NB4 (cell line): ENCODE measurements at places on chromosomes 1 and 21.

GRCh38 chr1:43931711-43932660, 1.6 kb upstream of the ARTN start:
- DNase-seq, result peak; percentile 85

- no peak for DNase-seq
Observed at GRCh38 chr1:14535619-14536355, 62.7 kb upstream of the KAZN start.

GRCh38 chr1:178538192-178538916, 25.4 kb downstream of the TEX35 start:
- DNase-seq, result no peak

- peak; percentile 72 for DNase-seq
Observed at GRCh38 chr1:85201340-85202091, 700 bp upstream of the SYDE2 start.

DNA sequence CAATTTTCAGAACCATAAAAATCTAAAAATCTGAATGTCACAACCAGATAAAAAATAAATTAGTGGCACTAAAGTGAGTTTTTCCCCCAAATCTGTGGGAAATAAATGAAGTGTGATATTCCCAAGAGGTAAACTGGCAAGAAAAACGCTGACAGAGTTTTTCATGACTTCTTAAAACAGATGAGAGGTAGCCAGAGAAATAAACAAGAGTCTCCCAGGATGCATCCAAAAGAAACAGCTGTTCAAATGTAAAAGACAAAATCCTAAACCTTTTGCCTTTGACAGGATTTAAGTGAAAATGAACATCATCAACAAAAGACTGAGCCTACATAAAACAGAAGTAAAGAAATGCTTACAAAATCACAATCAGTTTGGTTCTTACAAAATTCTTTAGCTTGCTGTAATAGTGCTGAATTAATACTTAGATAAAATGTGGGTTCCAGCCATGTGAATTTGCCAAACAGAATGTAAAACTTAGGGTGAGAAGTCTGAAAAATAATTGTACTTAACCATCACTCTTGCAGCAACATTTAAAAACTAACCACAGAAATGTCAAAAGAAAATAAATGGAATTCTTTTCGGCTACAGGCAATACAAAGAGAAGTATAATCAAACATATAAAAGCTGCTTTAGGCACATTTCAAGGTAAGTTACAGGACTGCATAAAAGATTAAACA, 133.6 kb downstream of the EIF4G3 start:
- DNase-seq, result no peak

DNA sequence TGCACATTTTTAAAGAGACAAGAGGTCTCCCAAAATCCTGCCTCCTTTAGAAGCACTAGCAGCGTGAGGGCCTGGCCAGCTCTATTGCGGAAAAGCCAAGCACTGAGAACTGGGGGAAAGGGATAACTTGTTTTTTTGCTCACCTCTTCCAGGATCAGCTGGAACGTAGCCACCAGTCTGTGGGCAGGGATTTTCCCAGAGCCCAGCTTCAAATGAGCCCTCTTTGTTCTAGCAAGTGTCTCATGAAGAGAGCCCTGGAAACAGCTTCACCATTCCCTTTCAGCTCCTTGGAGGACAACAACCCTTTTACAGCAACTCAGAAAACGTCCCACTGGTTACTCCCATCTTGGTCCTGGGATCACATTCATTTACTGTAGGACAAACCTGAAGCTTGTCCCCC, 195.4 kb downstream of the LMX1A start:
- DNase-seq, result no peak

DNA sequence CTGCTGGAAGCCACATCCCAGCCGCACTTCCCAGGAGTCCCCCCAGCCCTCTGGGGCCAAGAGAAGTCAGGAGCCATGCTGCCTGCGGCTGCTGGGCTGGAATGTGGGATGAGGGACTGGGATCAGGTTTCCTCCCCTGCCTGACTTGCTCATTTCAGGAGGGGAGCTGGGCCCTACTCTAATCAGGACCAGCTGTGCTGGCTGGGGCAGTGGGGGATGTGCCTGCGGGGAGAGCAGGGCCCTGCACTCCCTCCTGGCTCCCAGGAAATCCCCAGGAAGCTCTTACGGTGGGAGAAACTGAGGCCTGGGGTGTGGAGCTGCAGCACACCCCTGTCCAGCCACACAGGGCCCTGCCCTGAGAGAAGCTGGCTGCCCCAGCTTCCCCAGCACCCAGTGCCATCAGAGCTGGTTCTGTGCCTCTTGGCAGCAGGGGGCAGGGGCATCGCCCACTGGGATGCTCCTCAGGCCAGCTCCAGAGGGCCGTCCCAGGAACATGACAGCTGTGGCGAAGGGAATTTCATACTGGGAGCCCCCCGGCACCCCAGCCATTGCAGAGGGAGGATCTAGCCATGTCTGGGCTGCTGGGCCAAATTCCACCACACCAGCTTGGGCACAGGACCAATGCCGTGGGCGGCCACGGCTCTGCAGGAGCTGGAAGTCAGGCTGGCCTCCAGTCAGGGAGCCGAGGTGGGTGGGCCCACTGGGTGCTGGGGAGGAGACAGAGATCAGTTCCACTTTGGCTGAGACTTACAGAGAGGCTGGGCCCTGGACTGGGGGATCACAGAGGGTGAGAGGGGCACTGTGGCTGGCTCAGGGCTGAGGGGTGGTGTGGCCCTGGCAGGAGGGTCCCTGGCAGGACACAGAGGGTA, 21.3 kb upstream of the PRSS38 start:
- DNase-seq, result no peak

DNA sequence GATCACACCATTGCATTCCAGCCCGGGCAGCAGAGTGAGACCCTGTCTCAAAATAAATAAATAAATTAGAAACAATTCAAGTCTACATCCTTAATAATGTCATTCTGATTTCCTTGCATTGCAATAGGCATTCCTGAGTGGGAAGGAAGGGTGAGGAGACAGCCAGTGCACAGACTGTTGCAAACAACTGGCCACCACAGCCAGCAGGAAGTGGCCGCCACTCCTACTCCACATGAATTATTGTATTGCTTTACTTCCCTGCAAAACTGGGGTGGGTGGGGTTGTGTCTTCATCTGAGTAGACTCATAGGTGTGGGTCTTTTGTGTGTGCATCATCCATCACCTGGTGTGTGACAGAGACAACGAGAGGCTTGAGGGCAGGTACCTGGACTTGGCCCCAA, 60.1 kb downstream of the OPTC start:
- DNase-seq, result no peak

- DNase-seq, result no peak
Observed at GRCh38 chr1:194078765-194079164, 892.4 kb upstream of the B3GALT2 start.

GRCh38 chr1:73472810-73473209, 725.2 kb downstream of the LRRIQ3 start:
- no peak for DNase-seq

DNA sequence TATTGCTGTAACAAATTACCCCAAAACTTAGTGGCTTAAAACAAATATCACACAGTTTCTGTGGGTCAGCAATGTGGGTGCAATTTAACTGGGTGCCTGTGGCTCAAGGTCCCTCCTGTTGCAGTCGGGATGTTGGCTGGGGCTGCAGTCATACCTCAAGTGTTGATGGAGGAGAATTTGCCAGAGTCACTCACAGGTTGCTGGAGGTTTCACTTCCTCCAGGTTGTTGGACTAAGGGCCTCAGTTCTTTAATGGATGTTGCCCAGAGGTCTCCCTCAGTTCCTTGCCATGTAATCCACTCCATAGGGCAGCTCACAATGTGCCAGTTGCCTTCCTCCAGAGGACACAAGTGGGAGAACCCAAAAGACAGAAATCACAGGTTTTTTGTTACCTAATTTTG, 2.5 kb upstream of the TAF13 start:
- no peak for DNase-seq

GRCh38 chr1:230609208-230609607, 33.1 kb upstream of the COG2 start:
- DNase-seq, result no peak

- no peak for DNase-seq
Observed at GRCh38 chr1:9161963-9162362, 33.1 kb upstream of the GPR157 start.

- no peak for DNase-seq
Observed at GRCh38 chr1:193387406-193387805, 201.0 kb upstream of the B3GALT2 start.

DNA sequence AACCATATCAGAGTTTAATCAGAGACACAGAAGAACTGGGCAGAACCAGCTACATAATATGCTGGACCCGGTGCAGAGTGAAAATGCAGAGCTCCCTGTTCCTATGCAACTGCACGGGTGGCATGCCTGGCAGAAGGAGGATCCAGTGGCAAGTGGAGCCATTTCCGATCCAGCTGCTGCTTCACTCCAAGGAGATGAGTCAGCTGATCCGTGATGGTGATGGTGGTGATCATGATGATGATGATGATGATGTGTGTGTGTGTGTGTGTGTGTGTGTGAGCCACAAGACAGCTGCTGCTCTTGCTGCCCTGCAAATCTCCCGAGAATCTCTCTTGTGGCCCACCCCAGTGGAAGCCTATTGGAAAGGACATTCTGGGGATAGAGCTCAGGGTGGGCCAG, 133.0 kb downstream of the URB2 start:
- DNase-seq, result no peak

- DNase-seq, result peak; percentile 62
Observed at GRCh38 chr1:234302354-234302962, 70.8 kb upstream of the COA6 start.

GRCh38 chr1:66401244-66401643, 132.7 kb upstream of the SGIP1 start:
- DNase-seq, result no peak

- DNase-seq, result no peak
Observed at GRCh38 chr21:42097274-42097673, 26.2 kb downstream of the UMODL1 start.

GRCh38 chr1:27299385-27300271, 22.3 kb upstream of the TMEM222 start:
- DNase-seq, result no peak

- DNase-seq, result no peak
Observed at GRCh38 chr1:221334062-221334461, 407.8 kb downstream of the DUSP10 start.

DNA sequence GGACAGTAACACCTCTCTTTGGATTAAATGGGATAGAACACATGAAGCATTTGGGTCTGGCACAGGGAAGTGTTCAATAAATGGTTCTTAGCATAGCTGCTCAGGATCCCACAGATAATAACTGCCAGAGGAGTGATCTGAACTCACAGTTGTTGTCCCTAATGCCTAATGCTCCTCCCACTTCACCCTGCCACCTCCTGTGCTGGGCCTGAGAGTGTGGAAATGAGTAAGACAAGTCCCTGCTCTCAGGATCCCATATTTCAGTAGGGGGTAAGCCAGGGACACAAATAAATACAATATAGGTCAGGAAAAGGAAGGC, 19.9 kb upstream of the FOXO6 start:
- no peak for DNase-seq

GRCh38 chr1:9297831-9298230, 5.1 kb downstream of the SPSB1 start:
- no peak for DNase-seq

- no peak for DNase-seq
Observed at GRCh38 chr21:37766129-37766528, 150.1 kb downstream of the KCNJ6 start.

DNA sequence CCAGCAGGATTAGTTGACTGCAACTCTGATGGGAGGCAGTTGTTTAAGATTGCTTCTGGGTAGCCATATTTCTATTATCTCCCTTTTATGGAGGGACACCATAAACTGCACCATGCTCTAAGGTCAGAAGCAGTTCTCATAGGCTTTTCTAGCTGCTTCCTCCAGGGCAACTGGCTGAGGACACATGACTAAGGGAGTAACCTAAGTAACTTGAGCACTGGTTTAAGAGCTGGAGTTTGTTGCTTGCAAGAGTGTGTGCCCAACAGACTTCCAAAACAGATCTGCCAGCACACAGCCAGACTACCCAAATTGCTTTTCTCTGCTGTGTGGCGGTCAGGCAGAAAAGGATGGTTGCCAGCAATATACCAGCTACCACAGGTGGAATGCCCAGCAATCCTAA, 111.2 kb upstream of the LHX8 start:
- no peak for DNase-seq

- DNase-seq, result peak; percentile 92
Observed at GRCh38 chr1:206030714-206031113, 7.0 kb upstream of the CTSE start.
